Endothelial cell of umbilical vein (primary cell): ENCODE measurements at places on chromosomes 12 and 14.

- no peak for DNase-seq
These were observed 42.9 kb downstream of the DUSP6 start for GRCh38 chr12:89309440-89309802.

GRCh38 chr12:65465766-65466547 lies 187.5 kb downstream of the MSRB3 start:
- no peak for DNase-seq

DNA sequence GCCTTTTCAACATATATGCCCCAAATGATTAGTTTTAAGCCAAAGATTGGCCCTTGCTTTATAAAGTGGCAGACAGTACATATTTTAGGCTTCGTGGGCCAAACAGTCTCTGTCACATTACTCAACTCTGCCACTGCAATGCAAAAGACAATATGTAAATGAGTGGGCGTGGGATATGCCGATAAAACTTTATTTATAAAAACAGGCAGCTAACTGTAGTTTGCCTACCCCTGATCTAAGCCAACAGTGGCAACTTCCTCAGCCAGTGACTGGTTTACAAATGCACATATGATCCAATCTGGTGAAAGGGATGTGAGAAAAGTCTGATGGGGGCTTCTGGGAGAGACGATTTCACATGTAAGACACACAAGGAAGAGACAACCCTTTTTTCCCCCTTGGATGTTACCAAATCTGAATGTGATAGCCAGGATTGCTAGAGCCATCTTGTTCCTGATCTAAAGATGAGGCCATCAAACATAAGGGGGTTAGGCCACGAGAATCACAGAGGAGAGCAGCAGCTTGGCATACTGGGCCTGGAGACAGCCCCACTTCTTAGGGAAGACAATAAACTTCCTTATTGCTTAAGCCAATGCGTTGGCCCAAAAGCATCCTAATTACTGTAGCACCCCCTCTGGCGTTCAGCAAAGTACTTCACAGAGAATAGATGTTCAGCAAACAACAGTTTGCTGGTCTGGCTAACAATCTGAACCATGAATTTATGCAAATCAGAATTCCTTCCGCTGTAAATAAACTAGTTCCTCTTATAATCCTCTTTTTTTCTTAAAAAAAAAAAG lies 75.2 kb upstream of the TMCC3 start:
- peak; percentile 71 for DNase-seq

- DNase-seq, result no peak
These were observed 81.2 kb downstream of the MIPOL1 start for GRCh38 chr14:37278636-37279538.

DNA sequence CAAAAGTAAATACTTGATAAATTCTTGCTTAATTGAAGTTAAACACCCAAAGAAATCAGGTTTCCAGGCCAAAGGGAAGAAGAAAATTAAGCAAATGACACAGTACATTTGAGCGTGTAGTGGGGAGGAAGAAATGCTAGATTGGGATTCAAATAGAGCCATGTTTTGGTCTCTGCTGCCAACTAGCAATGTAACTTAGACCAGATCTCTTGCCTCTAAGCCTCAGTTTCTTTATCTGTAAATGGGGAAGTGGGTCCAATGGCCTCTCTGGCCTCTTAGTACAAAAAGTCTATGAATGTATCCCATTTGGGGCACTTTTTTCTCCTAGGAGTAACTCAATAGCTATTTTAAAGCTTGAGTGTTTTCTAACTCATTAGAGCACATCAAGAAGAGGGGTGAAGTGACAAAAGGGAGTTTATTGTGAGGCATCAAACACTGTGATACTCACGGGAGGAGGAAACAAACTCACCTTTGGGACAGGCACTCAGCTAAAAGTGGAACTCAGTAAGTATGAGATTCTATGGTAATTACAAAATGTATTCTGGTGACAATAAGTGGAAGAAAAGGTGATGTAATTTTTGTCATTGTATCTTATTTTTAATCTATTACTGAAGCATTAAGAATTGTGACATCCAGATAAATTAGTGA lies 55.8 kb downstream of the DAD1 start:
- DNase-seq, result no peak

- DNase-seq, result no peak
These were observed 5.0 kb downstream of the GAPDH start for GRCh38 chr12:6539314-6539682.

DNA sequence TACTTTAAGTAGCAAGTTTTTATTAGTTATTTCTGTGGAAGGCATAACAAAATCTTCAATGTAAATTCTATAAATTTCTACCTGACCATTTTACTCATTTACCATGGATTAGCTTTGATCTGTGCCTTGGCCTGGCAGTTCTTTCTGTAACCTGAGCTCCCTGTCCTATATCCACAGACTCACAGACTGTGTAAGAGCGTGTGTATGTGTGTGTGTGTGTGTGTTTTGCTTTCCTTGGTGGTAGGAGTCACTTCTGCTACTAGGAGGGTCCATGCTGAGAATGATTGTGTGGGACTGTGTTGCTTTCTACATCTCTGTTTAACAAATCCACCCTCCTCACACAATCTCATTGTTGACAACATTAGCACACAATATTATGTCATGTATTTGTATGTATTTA lies 221.2 kb upstream of the PELI2 start:
- no peak for DNase-seq

DNA sequence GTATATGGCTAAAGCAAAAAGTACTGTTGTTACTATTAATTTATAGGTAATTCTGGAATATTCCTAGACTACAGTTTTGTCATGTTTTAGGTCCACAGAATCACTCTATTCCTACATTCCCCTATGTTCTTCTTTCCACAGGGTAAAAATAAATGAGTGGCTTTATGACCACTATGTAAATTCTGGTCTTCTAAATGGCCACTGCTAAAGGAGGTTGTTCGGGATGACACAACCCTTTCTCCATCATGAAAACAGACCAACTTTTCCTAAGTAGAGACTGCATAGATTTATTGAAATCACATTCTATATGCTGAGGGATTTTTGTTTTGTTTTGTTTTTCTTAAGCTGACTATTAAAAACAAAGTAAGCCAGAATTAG lies 88.0 kb downstream of the SYT1 start:
- no peak for DNase-seq

GRCh38 chr12:91926848-91927247 lies 218.8 kb downstream of the BTG1 start:
- peak; percentile 85 for DNase-seq

GRCh38 chr12:1888923-1889322 lies 29.5 kb downstream of the CACNA2D4 start:
- no peak for DNase-seq

GRCh38 chr14:91277546-91278382 lies 33.3 kb upstream of the GPR68 start:
- no peak for DNase-seq

DNA sequence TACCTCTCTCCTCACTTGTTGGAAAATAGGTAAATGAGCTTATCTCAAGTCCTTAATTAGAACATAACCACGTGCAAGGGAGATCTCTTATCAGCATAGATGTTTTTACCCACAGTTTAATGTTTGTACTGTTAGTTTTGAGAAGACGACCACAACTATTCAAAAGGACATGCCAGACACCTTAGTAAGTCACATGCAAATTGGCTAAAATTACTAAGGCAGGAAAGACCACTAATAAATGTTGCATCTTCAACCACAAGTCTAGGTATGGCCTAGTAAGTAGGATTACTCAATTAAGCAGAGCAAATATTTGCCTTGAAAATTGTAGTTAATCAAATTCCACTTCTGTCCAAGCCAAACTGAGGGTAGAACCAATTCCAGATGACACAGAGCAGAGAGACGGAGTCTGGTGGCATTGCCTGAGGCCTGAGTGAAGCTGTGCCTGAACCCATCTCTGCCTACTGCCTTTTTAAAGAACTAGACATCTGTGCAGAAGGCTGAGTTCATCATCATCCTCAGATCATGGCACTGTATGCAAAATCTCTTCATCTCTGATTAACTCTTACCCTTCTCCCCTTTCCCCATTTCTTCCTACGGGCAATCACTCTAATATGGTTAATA lies 29.7 kb upstream of the CHST11 start:
- no peak for DNase-seq

GRCh38 chr12:123548107-123548506 lies 14.6 kb upstream of the RILPL1 start:
- no peak for DNase-seq

DNA sequence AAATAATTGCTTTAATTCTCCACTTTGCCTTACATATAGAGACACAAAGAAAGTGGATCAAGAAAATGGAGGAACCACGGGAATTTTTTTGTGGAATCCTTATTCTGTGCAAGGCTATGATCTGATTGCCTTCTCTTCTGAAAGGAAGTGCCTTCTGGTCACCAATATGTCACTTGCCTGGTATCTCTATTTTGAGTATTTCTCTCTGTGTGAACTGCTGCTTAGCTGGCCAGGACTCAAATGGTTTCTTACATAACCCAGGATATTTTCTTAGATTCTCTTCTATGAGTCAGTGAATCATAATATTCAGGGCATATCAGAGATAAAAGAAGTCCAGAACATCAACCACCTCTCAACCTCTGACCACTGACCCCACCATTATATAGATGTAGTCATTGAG lies 156.1 kb downstream of the DIO2 start:
- DNase-seq, result no peak

- no peak for DNase-seq
These were observed 219.7 kb upstream of the SFSWAP start for GRCh38 chr12:131491155-131491554.

GRCh38 chr12:113879658-113880057 lies 86.5 kb downstream of the RBM19 start:
- no peak for DNase-seq

DNA sequence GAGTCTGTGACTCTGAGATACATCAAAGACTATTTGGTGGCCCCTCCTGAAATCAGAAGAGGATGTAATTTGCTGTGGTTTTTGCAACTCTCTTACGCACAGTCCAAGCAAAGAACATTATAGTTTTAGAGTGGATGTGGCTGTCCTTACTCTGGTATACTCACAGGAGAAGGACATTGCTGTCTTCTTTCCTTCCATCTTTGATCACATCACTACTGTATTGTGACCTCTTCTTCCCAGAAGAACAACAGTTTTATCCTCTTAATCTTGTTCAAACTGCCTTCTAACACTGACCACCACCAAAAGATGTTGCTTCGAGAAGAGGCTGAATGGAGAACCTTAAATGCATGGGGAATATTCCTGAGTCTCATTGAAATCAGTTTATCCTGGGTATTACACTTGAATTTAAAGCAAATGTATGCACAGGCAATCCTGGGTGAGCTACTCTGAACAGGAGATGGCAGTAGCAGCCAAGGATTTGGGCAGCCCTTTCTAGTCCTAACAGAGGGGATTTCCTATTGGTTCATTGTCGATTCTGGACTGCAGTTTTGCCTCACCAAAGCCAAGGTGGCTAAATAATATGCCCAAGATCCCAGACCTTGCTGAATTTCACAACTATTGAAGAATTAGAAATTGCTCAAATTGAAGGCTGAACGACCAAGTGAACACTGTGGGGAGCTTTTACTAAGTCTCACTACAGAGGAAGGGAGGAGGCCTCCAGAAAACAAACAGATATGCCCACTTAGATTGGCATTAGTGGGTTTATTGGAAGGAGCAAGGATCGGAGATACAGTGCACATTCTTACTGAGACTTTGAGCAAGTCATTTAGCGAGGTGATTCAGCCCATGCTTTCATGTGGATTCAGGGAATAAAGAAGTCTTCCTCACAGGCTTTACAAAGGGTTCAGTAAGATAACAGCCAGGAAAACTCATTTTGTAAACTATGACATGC lies 282.8 kb downstream of the PAWR start:
- peak; percentile 88 for DNase-seq

- DNase-seq, result peak; percentile 24
These were observed 91.5 kb upstream of the ZFP36L1 start for GRCh38 chr14:68884031-68885030.

DNA sequence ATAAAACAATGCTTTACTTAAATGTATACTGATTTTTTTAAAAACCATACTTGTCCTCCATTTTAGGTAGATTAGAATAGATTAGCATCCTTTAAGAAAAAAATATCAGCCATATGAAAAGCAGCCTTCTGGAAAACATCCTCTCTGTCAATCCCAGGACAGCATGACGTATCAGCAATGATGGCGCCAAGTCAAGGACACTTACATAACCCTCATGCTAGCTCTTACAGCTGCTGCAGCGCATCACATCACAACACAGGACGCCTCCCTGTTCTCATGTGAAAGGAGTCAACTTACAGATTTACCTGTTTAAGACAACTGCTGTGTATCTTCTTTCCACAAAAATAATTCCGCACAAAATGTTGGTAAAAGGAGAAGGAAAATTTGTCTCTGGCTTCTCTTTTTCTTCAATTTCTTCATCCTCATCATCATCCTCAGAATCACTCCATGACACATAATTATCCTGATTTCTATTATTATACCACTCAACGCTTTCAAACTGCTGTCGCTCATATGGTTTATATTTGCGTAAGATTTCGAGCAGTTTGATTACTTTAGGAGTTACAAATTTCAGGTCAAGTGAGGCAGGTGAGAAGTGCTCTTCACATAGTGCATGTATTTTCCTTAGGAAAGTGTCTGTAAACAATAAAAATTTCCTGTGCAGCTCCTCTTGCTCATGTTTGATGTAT lies 33.3 kb downstream of the DICER1 start:
- DNase-seq, result no peak

GRCh38 chr14:68937471-68938270 lies 41.4 kb downstream of the ACTN1 start:
- peak; percentile 72 for DNase-seq
